NCI-H1092 treated with DMSO at 0.1 percent for 48 hours (cell line): ENCODE measurements at places on chromosomes 11 and 22.

- no peak for DNase-seq
Measured at GRCh38 chr22:32216911-32217310, 12.0 kb upstream of the RFPL2 start.

DNA sequence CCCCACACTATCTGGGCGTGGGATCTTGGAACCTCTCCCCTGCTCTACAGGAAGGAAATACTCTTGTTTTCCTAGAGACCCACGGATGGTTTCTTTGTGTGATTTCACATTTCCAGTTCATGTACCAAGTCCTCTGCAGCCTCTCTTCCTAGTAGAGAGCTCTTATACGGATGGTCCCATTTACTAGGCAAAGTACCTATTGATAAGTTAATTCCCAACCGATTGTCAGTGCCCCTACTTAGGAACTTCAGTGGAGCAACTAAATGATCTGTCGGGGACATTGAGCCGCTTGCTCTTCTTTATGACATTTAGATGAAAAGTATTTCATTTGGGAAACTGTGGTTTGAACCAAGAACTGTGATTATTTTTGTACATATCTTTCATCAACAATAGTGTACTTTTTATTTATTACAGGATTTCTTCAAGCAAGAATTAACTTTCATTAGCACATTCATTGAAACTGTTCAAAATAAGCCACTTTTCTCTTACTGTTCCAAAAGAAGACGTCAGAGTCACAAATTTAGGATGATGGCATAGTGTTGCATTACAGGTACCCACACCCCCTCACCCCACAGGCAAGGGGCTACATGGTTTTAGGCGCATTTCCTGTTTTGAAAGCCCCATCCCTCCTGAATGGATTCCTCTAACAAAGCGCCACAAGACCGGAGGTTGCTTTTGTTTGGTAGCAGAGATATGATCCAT lies 34.2 kb downstream of the ELMOD1 start:
- no peak for DNase-seq

DNA sequence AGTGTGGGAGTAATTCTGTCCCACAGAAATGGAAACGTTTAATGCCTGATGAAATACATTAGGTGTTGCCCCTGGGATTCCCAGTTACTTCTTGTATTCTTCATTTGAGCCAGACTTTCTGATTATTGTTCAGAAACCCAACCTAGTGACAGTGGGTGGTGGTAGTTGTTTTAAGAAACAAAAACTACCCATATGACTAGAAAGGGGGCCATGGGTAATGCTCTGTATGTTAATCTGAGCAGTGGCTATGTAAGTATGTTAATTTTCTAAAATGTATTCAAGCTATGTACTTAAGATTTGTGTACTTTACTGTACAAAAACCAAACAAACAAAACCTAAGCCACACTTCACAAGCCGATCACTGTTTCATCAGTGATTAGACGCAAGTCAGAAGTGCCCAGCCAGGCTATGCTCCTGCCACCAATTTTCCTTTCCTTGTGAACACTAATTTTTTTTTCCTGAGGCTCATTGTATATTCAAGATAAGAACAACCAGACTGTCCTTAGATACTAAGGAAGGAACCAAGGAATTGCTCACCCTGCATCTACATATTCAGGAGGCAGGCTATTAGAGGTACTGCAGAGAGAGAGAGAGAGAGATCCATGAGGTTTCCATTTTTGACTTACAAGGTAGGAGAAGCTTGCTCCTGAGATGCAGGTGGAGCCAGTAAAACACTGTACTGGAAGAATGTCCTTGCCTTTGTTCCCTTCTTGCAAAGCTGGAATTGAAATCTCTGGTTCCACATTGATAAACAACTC lies 122.7 kb downstream of the DBX1 start:
- no peak for DNase-seq

- no peak for DNase-seq
Measured at GRCh38 chr11:128484172-128484571, 103.2 kb downstream of the ETS1 start.

GRCh38 chr11:111010391-111011274 lies 234.9 kb upstream of the POU2AF2 start:
- DNase-seq = no peak

GRCh38 chr11:122248939-122249338 lies 132.9 kb upstream of the BLID start:
- DNase-seq = no peak

- no peak for DNase-seq
Measured at GRCh38 chr22:20511578-20512229, 4.3 kb downstream of the MED15 start.
